ENCODE measurements at places on chromosomes 1 and 21.
A peak's percentile ranks its signal among the peaks of the same experiment; 100 is the strongest.

- DNase-seq, result no peak
Measured at GRCh38 chr1:24892188-24893153, 37.6 kb downstream of the RUNX3 start.

GRCh38 chr1:59230622-59231021 is 66.3 kb upstream of the FGGY start:
- no peak for DNase-seq

- DNase-seq, result no peak
Measured at GRCh38 chr1:81529014-81529413, 271.7 kb upstream of the ADGRL2 start.

GRCh38 chr1:44543064-44543744 is 131.1 kb downstream of the TMEM53 start:
- DNase-seq, result peak; percentile 76

DNA sequence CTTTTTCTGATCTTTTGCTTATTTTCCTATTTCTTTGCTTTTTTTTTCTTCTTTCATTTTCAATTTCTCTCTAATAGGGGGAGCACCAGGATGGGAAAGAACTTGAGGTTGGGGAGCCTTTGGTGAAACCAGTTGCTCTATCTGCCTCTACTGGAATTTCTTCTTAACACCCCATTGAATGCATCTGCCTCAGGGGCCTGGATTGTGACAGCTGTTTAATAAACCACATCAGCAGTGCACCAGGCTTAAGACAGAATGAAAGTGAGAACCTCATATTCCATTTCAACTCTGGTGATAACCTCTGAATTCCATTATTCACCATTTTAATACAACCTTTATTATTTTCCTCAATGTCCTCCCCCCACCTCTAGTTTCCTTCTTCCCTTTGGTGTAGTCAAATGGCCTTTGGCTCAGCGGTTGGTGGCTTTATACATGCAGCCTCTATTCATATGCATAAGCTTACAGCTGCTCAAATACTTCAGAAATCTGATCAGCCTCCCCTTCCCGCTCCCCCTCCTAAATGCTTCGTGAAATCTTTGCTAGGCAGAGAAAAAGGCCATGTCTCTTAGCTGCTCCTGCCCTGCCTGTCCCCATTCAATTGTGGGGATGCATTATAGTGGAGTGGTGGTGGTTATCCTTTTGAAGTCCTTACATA is 537.3 kb upstream of the PLXNA2 start:
- DNase-seq, result no peak

Data from hematopoietic multipotent progenitor cell treated with erythropoietin and hydrocortisone succinate and interleukin-3 and kit ligand, for 4 days (in vitro differentiated cells).